NCI-H345 (cell line): ENCODE measurements at places on chromosomes 1 and 21.

DNA sequence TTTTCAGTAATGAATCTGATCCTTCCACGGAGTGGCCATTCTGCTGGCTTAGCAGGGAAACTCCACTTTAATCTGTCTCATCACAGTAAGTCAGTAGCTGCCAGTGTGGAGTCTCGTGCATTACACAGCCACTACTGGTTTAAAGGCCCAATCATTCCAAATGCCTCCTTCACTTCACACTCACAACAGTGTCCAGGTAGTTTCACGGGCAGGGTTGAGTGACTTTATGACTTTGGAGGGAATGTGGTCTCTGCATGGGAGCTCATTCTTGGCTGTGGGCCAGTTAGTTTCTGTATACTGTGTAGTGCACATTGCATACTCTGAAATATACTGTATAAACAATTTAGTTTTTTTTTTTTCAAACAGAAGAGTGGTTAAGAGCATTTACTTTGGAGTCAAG lies 34.6 kb upstream of the C1orf87 start:
- DNase-seq, result peak; percentile 63

GRCh38 chr21:33886321-33886720 lies 29.3 kb downstream of the ATP5PO start:
- no peak for DNase-seq

DNA sequence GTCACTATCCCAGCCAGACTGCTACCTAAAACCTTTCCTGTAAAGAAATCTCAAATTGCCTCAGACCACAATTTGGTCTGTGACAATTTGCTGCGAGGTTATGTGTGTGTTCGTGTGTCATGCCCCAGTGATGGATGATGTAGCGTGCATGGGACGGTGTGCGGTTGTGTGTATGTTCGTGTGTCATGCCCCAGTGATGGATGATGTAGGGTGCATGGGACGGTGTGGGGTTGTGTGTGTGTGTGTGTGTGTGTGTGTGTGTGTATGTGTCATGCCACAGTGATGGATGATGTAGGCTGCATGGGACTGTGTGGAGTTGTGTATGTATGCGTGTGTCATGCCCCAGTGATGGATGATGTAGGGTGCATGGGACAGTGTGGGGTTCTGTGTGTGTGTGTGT lies 9.4 kb downstream of the SELP start:
- no peak for DNase-seq

DNA sequence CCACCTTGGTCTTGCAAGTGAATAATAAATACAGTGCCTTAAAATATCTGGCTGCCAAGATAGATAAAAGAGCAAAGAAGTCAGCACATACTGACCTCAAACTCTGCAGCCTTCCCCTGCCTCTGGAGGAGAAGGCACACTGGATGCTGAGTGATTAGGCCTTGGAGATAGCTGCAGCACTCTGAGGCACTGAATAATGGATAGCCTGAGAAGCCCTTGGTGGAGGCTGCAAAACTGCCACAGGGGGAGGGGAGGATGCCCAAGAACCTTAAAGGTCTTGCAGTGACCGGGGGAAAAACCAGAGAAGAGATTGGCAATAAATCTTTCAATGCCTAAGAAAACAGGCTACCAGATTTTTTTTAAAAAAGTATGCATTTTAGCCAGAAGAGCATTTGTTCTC lies 167.4 kb upstream of the PRMT6 start:
- no peak for DNase-seq

DNA sequence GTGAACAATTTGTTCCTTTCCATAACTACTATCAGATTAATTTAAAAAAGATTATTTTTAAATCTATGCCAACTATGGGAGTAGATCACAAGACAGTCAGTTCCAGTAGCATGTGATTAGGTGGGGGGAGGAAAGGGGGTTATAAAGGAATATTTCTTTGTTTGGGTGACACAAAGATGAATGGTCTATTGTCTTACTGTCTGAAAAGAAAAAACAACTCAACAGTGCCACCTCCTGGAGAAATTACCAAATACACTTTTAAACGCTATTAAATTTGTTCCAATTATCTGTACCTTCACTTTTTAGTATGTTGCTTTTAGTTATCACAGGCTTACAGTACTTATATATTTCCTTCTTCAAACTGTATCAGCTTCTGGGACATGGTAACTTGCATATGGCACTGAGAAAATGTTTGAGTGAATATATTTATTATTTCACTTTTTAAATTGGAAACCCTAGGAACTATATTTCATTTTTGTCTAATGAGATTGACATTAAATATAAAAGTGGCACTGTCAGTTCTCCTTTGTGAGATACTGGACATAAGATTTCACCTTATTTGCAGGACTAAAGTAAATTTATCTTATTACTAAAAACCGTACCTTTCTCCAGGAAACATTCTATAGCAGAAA lies 1.7 kb upstream of the SORT1 start:
- DNase-seq, result peak; percentile 80

- DNase-seq, result no peak
These were observed 15.0 kb upstream of the S100B start for GRCh38 chr21:46619846-46620245.

DNA sequence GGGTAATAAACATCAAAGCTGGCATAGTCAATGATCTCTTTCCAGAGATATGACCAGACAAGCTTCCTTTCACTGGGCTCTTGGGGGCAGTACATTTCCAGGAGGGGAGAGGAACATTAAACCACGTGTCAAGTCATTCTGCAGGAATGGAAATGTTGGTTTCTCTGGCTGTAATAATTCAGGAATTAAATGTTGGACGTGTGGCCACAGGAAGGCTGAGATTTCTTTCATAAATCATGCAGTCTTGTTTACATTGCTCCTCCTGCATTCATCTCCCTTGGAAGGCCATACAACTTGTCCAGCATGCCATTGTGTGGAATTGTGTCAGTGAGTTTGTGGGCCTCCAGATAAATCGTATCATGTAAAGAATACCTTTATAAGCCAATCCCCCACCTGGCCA lies 259.2 kb downstream of the ADGRL2 start:
- no peak for DNase-seq

DNA sequence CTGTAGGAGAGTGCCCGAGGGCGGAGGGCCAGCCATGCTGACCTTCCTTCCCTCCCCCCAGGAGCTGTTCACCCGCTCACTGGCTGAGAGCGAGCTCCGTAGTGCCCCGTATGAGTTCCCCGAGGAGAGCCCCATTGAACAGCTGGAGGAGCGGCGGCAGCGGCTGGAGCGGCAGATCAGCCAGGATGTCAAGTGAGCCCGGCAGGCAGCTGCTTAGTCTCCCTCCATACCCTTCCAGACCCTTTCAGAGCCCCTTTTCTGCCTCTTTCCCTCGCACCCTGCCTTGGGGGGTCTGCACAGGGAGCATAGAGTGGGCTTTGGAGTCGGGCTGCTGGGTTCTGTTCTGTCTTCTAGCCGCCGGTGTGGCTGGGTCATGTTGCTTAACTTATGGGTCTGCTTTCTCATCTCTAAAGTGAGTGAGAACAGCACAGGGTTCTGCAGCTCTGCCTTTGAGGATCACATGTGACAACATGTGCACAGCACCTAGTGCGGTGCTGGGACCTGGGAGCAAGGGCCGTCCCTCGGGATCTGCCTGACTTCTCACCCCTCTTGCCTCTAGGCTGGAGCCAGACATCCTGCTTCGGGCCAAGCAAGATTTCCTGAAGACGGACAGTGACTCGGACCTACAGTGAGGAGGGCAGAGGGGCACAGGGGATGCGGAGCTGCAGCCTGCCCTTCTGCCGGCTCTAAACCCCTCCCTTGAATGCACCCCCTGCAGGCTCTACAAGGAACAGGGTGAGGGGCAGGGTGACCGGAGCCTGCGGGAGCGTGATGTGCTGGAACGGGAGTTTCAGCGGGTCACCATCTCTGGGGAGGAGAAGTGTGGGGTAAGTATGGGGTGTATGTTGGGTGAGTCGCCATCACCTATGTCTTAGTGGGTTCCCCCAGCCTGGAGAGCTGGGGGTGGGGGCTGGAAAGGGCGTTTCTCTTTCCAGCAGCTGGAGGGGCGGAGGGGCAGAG lies 6.2 kb downstream of the AMPD2 start:
- no peak for DNase-seq

- DNase-seq, result no peak
These were observed 25.0 kb downstream of the SRSF4 start for GRCh38 chr1:29156543-29157268.

GRCh38 chr1:5385096-5385799 lies 607.0 kb downstream of the NPHP4 start:
- DNase-seq, result no peak

GRCh38 chr1:221435504-221435904 lies 306.4 kb downstream of the DUSP10 start:
- DNase-seq, result peak; percentile 41

DNA sequence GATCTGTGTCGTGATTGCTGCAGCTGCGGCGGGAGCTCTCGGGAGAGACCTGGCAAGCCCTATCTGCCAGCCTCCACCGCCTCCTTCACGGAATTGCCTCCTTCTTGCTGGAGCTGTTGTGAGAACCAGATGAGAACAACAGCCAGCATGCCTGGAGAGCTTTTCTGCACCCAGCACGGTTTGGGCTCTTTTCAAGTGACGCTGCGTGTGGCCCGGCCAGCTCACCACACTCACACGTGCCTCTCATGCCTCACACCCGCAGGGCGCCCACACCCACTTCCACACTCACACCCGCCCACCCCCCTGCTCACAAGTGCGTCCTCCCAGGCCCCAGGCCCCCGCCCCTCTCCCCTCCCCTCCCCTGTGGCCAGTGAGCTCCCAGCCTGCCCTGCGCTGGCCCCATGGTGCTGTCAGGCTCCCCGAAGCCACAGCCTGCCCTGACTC lies 135.7 kb upstream of the RUNX3 start:
- no peak for DNase-seq

- DNase-seq, result no peak
These were observed 242.4 kb upstream of the GREM2 start for GRCh38 chr1:240854367-240854766.

DNA sequence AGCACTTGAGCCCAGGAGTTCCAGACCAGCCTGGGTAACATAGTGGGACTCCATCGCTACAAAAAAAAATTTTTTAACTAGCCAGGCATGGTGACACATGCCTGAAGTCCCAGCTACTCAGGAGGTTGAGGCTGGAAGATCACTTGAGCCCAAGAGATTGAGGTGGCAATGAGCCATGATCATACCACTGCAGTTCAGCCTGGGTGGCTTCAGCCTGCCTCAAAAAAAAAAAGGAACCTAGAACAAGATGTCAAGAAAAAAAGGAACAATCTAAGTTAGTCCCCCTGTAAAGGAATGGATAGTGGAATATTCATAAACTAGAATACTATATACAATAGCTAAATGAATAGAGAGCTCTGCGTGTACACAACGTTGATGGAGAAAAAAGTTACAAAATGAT lies 14.4 kb downstream of the NSL1 start:
- DNase-seq, result no peak

DNA sequence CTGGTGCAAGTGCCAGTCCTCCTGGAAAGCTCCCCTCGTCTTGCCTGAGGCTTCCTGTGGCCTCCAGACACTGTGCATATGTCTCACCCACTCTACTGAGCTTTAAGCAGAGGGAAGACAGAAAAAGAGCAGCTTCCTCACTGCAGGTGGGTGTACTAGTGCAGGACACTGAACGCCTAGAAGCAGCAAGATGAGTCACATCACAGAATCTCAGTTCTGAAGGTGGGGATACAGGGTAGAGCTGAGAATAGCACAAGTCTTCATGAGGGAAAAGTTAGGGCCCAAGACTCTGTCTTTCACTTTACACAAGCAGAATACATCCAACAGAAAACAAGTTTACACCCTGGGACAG lies 37.4 kb downstream of the PCAT6 start:
- no peak for DNase-seq

- DNase-seq, result no peak
These were observed 68.8 kb upstream of the KCNJ15 start for GRCh38 chr21:38188037-38188436.

DNA sequence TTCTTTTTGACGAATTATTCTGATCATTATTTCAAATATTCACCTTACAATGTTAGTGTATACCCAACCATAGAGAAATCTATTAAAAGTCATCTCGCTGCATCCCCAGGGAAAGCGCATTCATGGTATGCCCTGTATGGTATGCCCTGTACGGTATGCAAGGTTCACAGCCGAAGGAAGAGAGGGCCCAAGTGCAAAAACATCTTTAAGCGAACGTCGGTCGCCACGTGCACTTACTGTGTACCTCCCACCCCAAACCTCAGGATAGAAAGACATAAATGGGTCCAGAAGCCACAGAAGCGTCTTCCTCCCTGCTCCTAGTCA lies 14.4 kb downstream of the HLX start:
- no peak for DNase-seq

DNA sequence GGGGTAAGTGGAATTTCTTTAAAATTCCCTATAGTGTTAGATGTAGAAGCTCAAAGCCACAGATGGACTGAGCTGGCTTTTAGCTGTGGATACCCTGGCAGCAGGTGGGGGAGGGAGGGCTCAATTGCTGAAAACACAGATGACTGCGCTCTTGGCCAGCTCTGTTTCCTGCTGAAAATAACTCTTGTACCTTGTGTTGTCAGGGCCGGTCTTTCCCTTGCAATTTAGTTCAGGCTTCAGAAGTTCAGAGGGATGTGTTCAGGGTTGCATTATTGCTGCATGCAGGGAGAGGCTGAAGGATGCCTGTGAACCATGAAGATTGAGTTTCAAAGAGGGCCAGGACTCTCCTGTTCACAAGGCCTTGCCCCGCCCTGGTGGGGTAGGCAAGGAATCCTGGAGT lies 58.1 kb upstream of the GCLM start:
- DNase-seq, result no peak

DNA sequence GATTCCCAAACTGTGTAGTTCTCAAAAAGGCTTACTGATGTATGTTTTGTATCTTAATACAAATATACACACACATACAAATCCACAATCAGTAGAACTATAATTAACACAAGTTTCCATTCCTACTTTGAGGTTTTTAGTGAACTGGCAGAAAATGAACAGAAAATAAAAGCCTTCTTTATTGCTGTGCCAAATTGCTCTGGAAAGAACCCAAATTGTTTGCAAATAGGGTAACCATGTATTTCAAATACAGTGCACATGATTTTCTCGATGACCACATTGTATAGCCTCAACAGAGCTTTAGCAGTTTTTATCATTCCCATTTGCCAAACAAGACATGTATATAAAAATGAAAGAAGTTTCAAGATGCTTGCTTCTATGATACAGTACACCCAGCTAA lies 173.3 kb downstream of the COL24A1 start:
- no peak for DNase-seq

GRCh38 chr1:209805341-209805781 lies 581 bp downstream of the IRF6 start:
- no peak for DNase-seq

DNA sequence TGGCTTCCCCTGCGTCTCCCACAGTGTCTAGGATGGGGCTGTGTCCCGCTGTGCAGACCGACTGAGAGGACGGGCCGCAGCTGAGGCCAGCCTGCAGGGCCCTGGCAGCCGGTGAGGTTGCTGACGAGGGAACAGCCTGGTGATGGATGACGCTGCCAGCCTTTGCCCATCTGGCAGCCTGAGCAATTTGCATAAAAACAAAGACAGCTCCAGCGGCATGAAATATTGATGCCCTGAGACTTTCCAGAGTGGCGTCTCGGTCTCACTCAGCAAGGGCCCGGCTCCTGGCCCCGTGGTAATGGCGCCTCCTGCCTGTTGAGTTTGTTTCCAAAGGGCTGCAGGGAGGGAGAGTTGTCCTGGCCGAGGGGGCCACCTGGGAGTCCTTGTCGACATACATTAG lies 19.1 kb upstream of the KCNA10 start:
- DNase-seq, result peak; percentile 35
